ENCODE measurements at places on chromosomes 6 and 20.

DNA sequence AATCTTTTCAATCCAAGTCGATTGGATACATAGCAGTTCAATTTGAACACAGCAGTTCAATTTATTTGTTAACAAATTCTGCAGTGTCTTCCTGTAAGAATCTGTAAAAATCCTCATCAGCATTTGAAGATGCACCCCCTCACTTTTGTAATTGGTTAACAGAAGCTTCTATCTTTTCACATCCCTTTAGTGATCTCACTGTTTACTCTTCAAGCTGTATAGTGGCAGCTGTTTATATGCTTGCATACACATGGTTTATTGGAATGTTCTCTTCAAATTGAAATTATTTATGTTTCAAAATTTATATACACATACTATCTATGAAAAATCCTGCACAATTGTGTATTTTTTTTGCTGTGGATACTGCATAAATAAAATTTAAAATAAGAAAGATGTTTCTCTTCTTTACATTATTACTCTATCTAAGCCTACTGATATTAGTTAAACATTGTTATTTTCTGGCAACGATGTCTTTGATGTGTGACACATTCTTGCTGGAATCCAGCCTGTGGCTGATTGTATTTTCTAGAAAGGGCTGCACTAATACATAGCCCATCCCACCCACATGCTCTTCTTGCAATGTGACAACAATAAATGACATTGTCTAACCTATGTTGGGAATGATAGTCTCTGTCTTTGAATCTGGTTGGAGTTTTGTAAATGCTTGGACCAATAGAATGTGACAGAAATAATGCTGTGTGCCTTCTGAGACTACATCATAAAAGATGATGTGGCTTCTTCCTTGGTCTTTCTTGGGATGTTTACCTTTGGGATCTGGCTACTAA lies 573.0 kb downstream of the CD109 start:
- DNase-seq = no peak

- DNase-seq = no peak
Observed at GRCh38 chr20:63501818-63502670, 3.2 kb upstream of the EEF1A2 start.

DNA sequence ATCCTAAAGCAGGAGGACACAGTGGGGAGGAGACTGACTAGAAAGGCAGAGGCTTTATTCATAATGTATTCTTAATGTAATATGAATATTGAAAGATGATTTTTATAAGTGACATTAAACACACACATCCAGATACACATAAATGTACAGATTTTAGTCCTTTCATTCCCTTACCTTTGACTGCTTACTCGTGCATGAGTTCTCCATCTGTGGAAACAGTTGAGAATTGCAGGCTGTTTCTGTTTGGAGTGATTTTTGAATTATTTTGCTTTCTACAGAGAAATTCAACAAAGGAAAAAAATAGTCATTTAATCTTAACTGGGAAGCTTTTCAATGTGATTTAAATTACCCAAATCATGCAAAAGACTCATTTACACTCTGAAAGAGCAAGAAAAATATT lies 136.5 kb downstream of the RIMS1 start:
- no peak for DNase-seq

DNA sequence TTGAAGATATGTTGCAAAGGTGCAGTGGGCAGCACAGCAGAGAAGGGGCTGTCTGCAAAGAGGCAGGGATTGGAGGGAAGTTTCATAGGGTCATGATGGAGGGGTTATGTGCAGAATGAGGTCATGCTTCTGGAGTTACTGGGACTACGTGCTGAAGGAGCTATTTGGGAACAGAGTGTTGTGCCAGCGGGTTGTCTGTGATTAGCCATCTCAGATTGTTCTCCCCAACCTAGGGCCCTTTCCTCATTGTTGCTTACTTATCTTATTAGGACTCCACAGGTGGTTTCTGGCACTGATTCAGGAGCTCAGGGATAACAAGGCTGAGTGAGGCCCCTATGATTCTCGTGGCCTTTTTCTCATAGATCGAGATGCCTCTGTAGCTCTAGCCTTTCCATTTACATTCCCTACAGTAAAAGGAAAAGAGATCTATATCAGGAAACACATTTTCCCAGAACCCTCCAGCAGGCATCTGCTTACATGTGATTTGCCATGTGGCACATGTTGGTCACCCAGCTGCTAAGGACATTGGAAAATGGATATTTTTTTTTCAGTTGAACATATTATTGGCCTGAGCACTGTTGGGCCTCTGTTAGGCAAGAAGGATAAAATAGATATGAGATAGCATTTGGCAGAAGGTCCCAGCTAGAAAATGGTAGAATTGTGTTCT lies 429.6 kb upstream of the PLCB4 start:
- DNase-seq = no peak

GRCh38 chr6:100118301-100118700 lies 124.3 kb upstream of the MCHR2 start:
- DNase-seq = no peak

- no peak for DNase-seq
Observed at GRCh38 chr6:39239527-39240154, 10.4 kb upstream of the KCNK5 start.
